ENCODE measurements at places on chromosomes 6 and 20. TPM values are rescaled to one million over a fixed set of nuclear protein-coding genes. Genes with fewer than 3 reads are reported as not detected.

KIF25 gene
- 0.51 TPM for total RNA-seq

ZSCAN26 gene
- total RNA-seq, result 9.3 TPM

BTBD9 gene
- 10.3 TPM for total RNA-seq

REPS1 gene
- total RNA-seq, result 66.4 TPM

HSPA1L gene
- 0.29 TPM for total RNA-seq

DEFB110 gene
- not detected for total RNA-seq

TSBP1 gene
- total RNA-seq, result not detected

- no peak for DNase-seq
Observed at GRCh38 chr6:169577974-169578373, 123.9 kb downstream of the WDR27 start.

GRCh38 chr6:148999929-149000468 is 253.2 kb downstream of the UST start:
- no peak for DNase-seq

DNA sequence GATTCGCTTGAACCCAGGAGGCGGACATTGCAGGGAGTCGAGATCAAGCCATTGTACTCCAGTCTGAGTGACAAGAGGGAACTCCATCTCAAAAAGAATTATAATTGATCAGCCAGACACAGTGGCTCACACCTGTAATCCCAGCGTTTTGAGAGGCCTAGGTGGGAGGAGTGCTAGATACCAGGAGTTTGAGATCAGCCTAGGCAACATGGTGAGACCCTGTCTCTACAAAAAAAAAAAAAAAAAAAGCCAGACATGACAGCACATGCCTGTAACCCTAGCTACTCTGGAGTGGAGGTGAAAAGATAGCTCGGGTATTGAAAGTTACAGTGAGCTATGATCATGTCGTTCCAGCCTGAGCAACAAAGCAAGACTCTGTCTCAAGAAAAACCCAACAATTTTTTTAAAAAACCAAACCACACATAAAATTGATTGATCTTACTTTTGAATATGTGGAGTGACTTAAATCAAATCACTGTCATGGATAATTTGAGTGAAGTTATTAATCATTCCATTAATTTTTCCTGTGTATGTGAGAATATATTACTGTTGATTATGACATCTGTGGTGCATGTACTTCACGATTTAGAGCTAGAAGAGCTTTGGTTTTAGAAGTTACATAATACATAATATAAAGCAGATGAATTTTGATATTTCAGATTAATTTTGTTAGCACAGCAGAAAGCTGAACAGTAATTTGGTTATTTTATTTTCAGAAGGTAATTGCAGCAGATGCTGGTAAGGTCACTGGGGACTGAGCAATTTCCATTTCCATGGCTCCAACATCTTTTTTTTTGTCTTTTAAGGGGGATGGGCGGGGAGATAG is 34.4 kb downstream of the NCOA7 start:
- no peak for DNase-seq

DNA sequence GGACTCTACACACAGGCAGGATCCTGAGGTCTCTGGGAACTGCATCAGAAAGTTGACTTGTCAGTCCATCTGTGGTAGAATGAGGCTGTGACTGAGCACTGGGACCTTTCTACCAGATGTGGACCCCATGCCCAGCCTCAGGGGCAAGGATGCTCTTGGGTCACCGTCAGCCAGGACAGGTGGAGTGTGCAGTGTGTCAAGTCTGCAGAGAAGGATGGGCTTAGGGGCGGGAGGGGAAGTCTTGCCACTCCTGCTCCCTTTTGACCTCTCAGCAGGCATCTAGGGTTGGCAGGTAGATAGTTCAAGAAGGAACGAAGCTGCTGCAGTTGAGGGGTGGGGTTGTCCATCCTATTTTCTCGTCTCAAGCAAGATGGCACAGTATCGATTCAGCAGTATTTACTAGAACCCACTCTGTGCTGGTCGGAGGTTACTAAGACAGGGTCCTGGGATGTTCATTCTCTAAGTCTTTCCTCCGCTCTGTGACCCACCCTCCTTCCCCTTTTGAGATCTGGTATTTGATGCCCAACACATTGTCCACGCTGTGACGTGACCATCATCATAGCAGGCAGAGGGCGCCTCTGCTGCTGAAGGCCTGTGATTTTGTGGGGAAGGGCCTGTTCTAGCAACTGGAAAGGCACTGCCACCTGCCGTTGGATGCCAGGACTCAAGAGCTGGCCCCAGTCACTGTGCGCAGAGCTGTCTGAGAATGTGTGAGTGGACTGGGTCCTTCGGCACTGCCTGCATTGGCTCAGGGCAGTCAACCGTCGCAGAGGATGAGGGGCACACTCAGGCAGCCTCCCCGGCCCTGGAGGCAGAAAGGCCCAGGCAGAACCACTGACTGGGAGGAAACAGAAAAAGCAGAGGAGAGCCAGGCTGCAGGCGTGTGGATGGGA is 23.2 kb downstream of the RBCK1 start:
- peak; percentile 94 for DNase-seq

DNA sequence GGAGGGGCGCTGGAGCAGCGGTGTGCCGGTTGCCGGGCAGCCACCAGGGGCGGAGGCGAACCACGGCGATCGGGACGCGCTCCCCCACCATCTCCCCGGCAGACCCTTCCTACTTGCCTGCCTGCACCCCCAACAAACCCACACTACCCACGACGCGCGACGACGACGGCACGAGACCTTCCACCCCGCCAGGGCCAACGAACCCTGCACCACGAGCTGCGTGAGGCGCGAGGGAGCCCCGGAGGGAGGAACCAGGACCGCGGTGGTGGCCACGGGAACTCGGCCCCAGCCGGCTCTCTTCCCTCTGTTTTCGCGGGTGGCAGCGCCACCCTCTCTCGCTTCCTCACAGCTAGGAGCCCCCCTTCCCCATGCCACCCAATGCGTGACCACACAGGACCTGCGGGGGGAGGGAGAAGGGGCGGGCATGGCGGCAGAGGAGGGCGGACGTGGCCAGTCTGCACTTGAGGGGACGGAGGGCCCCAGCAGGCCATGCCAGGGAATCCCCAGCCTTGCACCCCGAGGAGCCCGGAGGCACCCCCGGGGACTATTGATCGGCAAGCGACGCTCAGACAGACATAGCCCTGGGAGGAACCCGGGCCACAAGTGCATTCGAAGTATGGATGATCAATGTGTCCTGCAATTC is 1516.4 kb upstream of the DEFB115 start:
- no peak for DNase-seq

All from SK-MEL-5 (cell line).